ENCODE measurements at places on chromosomes 13 and 19.

DNA sequence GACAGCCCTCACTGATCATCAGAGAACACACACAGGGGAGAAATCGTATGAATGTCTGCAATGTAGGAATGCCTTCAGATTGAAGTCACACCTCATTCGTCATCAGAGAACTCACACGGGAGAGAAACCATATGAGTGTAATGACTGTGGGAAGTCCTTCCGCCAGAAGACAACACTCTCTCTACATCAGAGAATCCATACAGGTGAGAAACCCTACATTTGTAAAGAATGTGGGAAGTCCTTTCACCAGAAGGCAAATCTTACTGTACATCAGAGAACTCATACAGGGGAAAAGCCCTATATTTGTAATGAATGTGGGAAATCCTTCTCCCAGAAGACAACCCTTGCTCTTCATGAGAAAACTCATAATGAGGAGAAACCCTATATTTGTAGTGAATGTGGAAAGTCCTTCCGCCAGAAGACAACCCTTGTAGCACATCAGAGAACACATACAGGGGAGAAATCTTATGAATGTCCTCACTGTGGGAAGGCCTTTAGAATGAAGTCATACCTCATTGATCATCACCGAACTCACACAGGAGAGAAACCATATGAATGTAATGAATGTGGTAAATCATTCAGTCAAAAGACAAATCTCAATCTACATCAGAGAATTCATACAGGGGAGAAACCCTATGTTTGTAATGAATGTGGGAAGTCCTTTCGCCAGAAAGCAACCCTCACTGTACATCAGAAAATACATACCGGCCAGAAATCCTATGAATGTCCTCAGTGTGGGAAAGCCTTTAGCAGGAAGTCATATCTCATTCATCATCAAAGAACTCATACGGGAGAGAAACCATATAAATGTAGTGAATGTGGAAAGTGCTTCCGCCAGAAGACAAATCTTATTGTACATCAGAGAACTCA is 32.5 kb downstream of the ZNF567 start:
- peak; percentile 29 for DNase-seq

DNA sequence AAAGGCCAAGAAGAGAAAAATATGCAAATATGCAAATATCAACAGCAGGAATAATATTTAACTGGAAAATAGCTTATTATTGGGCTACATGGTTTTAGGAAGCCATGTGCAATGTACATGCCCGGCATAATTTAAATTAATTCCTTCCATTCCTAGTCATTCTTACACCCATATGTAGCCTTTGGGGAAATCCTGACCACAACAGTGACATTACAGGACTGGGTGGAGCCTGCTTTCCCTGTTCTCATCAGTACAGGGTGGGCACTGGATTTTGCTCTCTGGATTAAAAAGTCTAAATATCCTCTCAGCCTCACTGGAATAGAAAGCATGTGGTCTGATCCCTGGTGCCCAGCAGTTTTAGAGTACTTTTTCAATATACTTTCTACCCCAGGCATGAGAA is 198.2 kb downstream of the DNAJC15 start:
- no peak for DNase-seq

GRCh38 chr13:53788286-53788685 is 759.7 kb downstream of the OLFM4 start:
- DNase-seq: no peak

DNA sequence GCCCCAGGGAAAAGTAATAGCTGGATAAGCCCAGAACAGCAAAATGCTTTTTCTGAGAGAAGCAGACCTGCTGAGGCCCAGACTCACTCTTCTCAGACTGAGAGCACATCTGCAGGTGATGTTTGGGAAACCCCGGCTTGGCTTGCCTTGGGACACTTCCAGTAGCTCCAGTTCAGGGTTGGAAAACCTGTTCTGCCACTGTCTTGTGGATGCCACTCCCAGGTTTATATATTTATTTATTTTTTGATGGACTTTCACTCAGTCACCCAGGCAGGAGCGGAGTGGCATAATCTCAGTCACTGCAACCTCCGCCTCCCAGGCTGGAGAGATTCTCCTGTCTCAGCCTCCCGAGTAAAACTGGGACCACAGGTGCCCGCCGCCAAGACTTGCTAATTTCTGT is 8.0 kb upstream of the SMARCA4 start:
- no peak for DNase-seq

DNA sequence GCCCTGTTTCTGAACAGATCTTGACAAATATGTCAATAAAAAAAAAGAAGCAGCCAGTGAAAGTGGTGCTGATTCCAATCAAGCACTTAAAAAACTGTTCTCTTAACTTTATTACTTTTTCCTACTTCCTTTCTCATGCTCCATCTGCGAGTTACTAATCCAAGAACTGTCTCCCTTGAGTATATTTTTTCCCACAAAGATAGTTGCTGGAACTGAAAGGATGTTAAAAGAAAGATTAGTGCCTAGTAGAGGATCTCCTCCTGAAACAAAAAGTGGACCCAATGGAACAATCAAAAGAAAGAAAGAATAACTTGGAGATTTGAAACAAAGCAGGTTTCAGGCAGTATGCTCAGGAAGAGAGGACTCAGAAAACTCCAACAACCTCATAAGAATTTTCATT is 1034.8 kb downstream of the PCDH17 start:
- no peak for DNase-seq
